H7 (cell line): ENCODE measurements at places on chromosomes 2 and 18. TPM values are rescaled to one million over a fixed set of nuclear protein-coding genes. Genes with fewer than 3 reads are reported as not detected.
A peak's percentile ranks its signal among the peaks of the same experiment; 100 is the strongest.

- DNase-seq, result no peak
Observed at GRCh38 chr2:42567806-42568400, 529 bp upstream of the MTA3 start.

DNA sequence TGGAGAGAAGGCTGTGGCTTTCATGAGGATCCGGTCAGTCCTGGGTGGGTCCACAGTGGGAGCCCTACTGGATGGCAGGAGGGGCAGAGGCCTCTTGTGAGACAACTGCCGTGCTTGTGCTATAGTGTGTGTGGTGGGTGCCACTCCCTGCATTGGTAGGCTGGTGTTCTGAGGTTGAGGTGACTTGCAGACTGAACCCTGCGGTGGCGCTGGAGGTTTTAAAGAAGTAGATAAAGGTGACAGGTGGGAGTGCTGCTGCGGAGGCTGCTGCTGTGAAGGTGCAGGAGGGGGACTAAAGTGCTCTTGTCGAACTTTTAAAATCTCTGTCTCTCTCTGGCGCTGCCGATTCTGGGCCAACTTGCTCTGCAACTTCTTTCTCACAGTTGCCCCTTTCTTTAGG lies 29.7 kb downstream of the INO80D start:
- DNase-seq, result no peak

DNA sequence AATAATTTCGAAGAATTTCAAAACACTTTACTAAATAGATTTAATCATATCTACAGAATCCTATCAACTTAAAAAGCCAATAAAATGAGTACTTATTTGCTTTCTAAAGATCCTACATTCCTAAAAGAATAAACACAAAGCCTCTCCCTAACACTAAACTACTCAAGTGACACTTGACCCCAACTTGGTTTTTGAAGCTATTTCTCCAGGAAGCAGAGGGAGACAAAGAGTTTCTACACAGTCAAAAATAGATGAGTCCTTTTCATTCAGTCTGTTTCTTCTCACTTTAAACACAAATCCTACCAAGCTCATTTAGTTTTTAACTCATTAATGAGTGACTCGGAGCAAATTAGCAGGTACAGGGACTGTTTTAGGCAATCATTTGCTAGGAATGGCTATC lies 2.1 kb downstream of the ATL2 start:
- no peak for DNase-seq

DNA sequence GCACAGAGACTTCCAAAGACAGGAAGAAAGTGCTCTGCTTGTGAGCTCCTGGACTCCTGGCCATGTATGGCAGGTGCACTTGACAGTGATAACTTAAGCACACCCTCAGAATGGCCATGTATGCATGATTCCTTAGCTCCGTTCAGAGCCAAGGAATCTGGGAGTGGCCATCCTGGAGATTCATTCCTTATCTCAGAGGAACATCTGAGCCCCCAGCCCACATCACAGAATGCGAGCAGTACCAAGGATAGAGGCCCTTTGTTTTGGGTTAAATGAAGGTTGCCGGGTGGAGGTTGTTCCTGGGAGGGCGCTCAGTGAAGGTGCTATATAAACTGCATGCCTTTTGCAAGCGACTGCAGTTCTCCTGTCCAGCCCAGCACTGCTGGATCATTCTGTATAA lies 26.9 kb downstream of the DIPK1C start:
- no peak for DNase-seq

DNA sequence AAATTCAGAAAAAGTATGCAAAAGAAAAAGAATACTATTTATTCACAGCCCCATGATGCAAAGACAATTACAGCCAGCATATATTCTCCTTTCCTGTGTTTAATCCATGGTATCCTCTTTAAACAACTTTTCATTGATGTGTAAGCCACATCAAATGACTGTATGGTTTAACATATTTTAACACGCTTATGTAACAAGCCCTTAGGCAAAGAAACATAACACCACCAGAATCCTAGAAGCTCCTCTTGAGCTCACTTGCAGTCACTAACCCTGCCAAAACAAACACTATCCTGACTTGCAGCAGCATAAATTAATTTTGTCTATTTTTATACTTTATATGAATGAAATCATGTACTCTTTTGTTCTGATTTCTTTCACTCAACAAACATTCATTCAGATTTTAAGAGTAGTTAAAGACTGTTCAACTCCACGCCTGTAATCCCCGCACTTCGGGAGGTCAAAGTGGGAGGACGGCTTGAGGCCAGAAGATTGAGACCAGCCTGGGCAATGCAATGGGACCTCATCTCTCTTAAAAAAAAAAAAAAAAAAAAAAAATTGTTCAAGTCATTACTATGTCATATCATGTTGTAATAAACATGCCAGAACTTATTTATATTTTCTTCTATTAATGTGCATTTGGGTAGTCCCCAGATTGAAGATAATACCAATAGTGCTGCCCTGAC lies 226.3 kb downstream of the NBAS start:
- no peak for DNase-seq

DNA sequence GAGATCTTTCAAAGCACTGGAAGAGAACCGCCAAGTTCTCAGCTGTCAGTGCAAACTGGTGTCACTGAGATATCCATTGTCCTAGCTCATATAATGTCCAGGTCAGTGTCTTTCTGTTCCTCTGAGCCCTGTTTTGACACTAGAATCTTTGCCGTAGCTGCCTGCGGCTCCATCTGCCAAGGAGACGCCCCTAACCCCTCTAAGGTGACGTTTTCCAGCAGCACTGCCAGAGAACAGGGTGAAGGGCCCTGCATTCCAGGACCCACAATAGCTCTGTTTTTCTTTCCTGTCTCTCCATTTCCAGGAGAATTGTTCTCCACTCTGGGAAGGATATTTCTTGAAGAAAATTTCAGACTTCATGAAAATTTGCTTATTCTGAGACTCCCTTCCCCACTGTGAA lies 181.7 kb upstream of the SLC39A10 start:
- DNase-seq, result peak; percentile 7

GRCh38 chr2:226247289-226248275 lies 552.0 kb downstream of the IRS1 start:
- DNase-seq, result no peak

DNA sequence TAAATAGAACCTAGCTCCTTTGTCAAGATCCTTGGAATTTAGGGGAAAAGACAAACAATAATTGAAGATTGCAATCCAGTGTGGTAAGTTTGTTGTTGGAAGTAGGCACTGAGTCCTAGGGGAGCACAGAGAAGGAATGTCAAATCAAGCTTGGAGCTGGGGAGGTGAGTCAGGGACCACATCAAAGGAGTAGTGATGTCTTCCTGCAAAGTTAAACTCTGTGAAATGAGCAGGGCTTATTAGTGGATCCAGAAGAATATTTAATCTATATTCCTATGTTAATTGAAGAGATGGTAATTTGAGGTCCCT lies 41.7 kb upstream of the NABP1 start:
- no peak for DNase-seq

- no peak for DNase-seq
Observed at GRCh38 chr2:239087046-239087710, 239.3 kb downstream of the TWIST2 start.

DNA sequence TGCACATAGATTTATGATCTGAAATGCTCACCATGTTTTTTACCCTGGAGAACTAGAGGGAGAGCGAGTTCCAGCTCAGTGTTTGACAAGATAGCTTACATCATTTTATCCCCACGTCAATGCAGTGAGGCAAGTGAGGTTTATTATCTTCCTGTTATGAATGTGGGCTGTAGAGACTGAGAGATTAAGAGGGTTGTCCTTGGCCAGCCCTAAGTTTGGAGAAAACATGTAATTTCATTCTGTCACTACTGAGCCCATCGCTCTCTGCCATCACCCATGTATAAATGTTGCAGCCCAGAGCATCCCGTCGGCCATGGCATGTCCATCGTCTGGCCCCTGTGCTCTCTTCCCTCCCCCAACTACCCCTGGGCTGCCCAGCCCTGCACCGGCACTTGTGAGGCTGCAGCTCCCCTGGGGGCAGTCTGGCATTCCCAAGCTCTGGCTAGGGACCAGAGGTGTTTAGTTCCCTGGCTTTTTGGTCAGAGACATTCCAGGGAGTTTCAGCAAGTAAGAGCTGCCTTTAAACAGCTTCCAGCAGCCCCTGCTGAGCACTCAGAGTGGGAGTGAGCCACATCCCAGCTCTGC lies 136.7 kb downstream of the ANTXR1 start:
- peak; percentile 68 for DNase-seq

DNA sequence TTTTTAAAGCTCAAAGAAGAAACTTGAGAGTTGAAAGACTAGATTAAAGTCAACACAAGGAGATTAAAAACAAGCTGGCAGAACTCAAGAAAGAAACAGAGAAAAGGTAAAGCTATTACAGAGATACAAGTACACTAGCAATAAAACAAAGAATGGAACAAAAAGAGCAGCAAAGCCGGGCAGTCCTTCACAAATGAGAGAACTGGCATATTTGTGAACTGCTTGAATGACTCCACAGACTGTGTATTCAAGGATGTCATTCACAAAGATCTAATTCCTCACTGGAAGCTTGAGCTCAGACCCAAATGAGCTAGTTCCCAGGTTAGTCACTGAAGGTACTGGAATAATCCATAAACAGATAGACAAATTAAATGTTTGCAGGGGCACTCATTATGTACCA lies 318.0 kb downstream of the MYCN start:
- DNase-seq, result no peak

DNA sequence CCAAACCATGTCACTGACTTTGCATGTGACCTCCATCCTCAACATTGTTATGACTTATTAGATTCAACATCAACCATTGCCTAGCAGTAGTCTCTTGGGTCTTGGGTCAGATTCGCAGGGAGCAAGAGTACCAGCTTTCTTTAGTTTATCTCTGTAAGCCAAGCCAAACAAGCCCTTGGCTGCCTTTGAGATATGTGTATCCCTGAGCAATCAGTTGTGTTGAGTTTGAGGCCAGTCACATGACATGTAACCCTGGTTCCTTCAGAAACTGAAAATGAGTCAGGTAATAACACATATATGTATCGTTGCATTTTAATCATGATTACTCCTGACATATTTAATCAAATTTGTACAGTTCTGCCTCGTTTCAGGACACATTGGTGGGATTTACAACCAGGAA lies 173.3 kb downstream of the PARD3B start:
- no peak for DNase-seq

- peak; percentile 90 for DNase-seq
Observed at GRCh38 chr2:1742681-1743395, 1.5 kb downstream of the PXDN start.

DNA sequence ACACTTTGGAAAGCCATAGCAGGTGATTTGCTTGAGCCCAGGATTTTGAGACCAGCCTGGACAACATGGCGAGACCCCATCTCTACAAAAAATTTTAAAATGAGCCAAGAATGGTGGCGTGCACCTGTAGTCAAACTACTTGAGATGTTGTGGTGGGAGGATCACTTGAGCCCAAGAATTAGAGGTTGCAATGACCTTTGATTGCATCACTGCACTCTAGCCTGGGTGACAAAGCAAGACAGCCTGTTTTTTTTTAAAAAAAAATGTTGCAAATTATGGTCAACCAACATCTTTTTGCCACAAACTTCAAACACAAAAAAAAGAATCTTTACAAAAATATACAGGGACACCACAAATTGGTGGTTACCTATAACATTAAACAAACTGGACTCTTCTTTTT lies 40.3 kb downstream of the MEX3C start:
- DNase-seq, result no peak

Gene PDE1A
- 0.10 TPM in 1 of 2 replicates, not detected in the other for total RNA-seq

Gene COLEC11
- total RNA-seq, result 0.07 TPM in 1 of 2 replicates, not detected in the other

Gene CXCR4
- total RNA-seq, result 9.6 and 62.1 TPM in 2 replicates

Gene ILKAP
- 12.8 and 18.5 TPM in 2 replicates for total RNA-seq

Gene SLC38A11
- not detected in 2 replicates for total RNA-seq
